ENCODE measurements at places on chromosomes 16 and 17.

DNA sequence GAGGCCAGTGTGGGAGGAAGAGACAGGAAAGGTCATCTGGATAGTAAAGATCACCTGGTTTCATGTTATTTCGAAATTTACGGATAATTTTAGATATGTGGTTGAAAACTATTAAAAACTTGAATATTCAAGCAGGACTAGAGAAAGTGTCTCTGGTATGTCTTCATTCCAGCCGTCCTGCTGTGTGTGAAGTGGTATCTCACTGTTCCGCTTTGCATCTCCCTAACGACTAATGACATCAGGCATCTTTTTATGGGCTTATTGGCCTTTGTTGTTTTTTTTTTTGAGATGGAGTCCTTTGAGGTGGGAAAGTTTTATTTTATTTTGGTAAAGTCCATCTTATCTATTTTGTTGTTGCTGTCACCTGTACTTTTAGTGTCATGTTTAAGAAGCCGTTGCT is 214.4 kb upstream of the CHMP6 start:
- no peak for DNase-seq

DNA sequence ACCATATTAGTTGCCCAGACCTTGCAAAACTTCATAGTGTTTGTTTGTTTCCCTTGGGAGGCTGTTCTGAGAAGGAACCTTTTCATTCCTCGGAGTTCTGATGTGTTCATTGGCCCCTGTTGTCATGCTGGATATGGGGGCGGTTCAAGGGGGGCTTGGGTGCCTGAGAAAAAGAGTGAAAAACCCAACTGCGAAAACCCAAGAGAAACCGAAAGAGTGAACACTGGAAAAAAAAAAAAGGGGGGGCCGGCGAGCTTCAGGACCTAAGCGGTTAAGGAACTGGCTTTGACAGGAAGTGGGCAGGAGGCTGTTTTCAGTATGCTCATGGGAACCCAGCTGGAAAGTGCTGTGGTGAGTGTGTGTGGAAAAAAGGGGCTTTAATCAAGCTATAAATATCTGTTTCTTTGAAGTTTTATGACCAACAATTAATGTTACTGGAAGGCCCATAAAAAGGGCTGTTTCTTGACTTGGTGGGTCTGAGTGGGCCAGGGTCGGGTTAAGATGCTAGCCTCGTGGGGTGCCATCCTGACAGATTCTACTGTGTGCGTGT is 510.7 kb downstream of the MAF start:
- peak; percentile 32 for DNase-seq

DNA sequence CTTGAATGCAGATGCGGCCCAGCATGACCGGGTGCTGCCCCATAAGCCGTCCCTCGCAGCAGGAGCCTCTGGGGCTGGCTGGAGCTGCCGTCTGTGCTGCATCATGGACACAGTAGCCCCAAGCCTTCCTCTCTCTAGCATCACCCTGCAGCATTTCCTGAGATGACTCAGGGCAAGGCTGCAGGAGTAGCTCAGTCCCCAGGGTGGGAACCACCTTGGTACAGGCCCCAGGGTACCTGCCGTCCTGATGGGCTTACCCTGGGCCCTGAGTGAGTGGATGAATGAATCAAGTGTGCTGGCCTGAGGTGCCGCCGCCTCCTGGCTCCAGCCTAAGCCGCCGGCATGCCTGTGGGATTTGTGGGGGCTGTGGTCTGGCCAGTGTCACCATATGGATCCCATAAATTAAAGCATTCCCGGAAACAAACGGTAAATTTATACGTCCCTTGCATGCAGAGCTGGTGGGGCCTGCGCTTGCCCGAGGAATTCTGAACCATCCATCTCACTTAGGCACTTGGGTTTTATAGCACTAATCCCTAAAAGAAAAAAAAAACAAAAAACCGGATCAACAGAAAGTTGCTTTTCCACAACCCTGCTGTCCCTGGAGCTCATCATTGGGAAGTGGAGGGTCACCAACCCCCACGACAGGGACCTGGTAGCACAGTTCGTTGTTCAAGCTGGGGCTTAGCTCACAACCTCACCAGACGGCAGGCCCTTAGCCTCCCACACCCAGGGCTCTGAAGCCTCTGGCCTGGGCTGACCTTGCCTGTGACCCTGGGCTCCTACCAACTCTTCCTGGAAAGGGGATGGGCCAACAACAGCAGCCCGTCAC is 242.6 kb upstream of the CIBAR2 start:
- DNase-seq: no peak

DNA sequence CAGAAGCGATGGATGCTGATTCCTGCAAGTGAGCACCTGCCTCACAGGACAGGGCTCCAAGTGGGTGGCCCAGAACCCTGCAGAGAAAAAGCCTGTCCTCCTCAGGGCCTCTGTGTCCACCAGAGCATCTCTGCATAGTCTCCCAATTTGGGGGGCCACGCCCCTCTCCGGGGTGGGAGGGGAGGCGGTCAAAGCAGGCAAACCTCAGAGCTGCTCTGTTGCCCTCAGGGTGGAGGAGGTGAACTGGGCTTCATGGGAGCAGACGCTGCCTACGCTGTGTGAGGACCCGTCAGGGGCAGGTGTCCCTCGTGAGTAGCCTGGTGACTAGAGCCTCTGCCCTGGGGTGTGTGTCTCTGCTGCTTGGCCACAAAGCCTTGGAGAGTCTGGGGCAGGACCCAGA is 19.3 kb downstream of the TRPV2 start:
- DNase-seq: no peak

DNA sequence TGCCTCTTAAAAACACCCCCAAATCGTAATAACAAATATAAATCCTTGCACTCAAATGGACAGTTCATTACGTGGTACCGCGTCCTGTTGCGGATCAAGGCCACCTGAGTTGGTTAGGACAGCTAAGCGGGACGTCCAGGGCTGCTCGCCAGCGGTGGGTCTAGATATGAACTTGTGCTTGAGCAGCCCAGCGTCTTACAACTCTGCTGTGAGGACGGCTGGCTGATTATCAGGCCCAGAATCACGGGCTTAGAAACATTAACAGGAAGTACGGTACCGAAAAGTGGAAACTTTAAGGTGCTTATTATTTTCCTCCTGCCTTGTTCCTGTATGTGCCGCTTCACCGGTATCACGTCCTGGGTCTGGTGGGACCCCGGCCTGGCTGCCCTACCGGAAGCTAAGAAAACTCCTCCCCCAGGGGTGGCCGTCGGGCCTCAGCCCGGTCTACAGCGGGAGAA is 832 bp upstream of the SRRM2 start:
- DNase-seq: no peak

DNA sequence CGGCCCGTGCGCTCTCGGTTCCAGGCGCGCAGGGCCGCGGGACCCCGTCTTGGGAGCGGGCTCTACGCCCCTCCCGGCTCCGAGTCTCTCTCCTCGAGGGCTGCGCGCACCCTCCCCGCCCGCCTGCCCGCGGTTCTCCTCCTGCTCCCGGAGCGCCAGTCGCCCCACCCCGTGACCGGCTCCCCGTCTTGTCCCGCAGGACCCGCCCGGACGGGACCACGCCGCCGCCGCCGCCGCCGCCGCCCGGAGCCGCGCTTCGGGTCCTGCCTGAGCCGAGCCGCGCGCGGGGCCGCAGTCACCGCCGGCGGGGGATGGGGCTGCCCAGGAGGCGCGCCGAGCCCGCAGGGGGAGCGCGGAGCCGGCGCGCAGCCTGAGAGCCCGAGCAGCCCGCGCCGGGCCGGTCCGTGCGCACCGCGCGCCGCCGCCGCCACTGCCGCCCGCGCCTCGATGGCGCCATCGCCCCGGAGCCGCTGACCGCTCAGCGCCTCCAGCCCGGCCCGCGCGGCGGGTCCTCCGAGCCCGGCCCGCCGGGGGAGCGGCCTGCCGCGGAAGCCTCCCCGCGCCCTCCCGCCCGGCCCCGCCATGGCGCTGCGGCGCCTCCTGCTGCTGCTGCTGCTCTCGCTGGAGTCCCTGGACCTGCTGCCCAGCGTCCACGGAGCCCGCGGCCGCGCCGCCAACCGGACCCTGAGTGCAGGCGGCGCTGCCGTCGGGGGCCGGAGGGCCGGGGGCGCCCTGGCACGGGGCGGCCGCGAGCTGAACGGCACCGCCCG is at the start of gene SHISA6:
SHISA6 (plus strand) TSS at position 373 of the 770 bp plus-strand sequence.
- no peak for DNase-seq

GRCh38 chr17:35596530-35597233 is 9.6 kb downstream of the AP2B1 start:
- no peak for DNase-seq

DNA sequence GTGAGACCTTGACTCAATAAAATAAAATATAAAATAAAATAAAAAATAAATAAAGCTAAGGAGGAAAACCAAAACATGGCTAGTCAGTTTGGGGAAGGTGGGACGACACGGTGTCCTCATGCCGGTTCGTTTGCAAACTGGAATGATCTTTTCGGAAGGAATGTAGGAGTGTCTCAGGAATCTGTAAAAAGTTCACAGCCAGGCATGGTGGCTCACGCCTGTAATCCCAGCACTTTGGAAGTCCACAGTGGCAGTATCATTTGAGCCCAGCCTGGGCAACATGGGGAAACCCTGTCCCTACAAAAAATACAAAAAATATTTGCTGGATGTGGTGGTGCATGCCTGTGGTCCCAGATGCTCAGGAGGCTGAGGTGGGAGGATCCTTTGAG is 14.7 kb upstream of the RPTOR start:
- DNase-seq: no peak

GRCh38 chr16:63568164-63568563 is 1531.9 kb upstream of the CDH8 start:
- DNase-seq: no peak

GRCh38 chr16:4580250-4580649 is 24.1 kb downstream of the C16orf96 start:
- no peak for DNase-seq

DNA sequence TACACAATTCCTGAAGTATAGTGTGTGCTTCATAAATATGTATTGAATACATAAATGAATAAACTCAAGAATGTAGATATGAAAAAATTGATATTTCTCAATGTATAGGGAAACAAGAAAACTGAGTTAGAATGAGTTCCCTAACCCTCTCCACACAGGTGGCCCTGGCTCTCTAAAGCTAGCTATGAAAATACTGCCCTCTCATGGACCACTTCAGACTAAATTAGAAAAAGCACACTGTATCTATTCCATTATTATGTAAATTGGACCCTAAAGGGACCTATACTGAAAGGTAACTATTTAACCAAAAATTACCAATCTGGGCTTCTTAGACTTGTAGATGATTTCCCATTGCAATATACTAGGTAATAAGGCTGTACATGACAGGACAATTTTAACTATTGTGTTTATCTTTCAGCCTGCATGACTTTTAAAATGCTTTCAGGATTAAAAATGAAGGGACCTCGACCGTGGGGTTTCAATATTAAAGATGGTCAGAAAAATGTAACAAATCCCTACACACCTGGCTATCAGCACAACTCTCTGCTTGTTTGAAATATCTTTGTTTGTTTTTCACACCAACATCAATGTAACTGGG is 672.5 kb upstream of the KIF2B start:
- DNase-seq: no peak

GRCh38 chr16:69761983-69762813 is at the start of gene WWP2:
Gene WWP2 (plus strand): TSS chr16:69762332. CDS start chr16:69787011, 24,679 bp downstream.
- peak; percentile 71 for DNase-seq

DNA sequence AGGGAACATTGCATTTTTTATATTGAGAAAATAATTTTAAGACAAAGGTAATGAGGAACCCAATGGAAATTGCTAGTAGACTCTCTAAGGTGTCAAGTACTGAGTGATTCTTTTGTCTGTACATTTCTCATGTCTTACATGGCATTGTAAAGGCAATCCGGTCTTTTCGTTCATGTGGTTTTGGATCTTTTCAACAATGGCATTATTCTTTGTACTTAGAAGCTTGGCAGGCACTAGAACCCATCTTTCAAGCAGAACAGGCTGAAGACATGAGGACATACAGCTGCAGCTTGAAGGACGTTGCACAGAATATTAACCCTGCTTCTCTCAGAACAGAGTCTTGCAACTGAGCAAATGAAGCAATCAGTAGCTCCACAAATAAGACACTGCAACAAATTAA is 231.5 kb upstream of the ZFHX3 start:
- no peak for DNase-seq

DNA sequence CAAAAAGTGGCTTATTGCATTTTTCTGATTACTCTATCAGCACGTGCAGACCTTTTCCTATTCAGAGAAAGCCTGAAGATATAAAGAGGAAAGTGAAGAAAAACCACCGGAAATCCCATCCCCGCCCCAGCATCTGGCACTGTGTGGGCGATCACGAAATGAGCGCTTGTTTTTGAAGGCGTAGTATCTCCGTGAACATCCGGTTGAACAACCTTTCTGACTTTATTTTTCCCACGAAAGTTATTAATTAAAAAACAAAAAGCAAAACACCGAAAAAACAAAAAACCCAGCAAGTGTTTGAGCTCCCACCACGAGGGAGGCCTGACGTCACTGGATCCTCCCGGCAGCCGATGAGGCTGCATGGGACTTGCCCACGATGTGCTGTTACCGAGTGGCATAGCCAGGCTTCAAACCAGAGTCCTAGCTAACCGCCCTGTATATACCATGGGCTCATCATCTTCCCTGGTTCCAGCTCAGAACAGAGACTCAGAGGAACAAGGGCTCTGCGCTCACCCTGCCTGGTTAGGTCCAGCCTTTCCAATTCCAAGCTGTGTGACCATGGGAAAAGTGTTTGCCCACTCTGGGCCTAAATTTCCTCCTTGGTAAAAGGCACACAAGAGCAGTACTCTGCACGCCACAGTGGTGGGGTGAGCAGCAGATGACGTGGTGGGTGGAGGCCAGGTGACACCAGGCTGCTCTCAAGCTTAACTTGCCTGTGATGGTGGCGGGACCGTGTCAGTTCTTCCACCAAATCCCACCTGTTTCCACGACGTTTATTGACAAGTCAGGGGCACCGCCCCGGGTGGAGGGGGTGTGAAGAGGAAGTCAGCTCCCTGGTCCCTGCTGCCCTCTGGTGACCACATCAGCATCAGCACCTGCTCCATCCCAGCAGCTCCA is 34.3 kb upstream of the IL21R start:
- DNase-seq: peak; percentile 76

GRCh38 chr17:40178021-40178601 is 841 bp downstream of the RAPGEFL1 start:
- no peak for DNase-seq

DNA sequence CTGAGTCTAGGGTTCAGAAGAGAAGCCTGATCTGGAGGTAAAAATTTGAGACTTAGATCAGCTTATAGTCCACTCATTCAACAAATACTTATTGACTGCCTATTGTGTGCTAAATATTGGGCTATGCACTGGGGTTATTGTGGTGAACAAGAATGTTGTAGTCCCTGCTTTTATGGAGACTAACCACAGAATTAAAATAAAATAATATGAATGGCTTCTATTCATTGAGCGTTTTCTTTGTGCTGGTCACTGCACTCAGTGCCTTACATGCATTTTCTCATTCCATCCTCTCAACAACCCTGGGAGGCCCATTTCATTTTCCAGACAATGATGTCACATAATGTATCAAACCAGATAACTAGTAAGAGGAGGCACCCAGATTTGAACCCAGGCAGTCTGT is 4.8 kb downstream of the NEK8 start:
- DNase-seq: no peak

GRCh38 chr17:80921159-80921558 is 70.5 kb upstream of the CHMP6 start:
- no peak for DNase-seq

GRCh38 chr16:81821436-81822128 is 42.5 kb downstream of the PLCG2 start:
- no peak for DNase-seq
